ENCODE measurements at places on chromosomes 2 and 18.

GRCh38 chr18:10242936-10243680 is 211.3 kb upstream of the APCDD1 start:
- no peak for DNase-seq

GRCh38 chr2:134370655-134371445 is 117.0 kb downstream of the MGAT5 start:
- DNase-seq = no peak

DNA sequence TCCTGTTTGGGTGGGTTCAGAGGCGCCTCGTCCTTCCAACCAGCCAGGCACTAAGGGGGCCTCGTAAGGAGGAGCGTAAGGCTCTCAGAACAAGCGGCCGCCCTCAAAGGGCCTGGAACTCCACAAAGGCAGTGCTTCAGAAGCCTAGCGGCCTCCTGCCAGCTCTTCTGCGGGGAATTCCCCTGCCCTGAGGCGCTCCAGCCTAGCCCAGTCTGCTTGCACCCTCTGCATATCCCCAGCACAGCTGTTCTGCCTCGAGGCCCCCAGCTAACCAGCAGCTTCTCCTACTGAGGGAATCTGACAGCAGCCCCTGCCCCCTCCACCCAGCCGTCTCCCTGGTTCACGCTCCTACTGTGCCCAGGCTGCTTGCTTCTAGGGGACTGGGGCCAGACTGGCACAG is 265.9 kb downstream of the TFCP2L1 start:
- no peak for DNase-seq

- no peak for DNase-seq
Measured at GRCh38 chr18:7757175-7757574, 190.1 kb downstream of the PTPRM start.

DNA sequence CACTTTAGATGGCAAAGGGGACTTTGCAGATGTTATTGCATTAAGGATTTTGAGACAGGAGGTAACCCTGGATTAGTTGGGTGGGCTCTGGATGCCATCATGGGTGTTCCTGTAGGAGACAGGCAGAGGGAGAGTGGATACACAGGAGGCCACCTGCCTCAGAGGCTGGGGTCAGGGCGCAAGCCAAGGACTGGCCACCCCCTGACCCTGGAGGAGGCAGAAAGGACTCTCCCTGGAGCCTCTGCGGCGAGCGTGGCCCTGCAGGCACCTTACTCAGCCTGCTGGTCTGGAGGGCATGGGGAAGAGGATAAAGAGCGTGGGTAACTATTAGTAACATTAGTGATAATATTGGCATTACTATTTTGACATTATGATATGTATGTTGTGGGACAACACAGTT is 21.6 kb upstream of the OTOS start:
- no peak for DNase-seq

DNA sequence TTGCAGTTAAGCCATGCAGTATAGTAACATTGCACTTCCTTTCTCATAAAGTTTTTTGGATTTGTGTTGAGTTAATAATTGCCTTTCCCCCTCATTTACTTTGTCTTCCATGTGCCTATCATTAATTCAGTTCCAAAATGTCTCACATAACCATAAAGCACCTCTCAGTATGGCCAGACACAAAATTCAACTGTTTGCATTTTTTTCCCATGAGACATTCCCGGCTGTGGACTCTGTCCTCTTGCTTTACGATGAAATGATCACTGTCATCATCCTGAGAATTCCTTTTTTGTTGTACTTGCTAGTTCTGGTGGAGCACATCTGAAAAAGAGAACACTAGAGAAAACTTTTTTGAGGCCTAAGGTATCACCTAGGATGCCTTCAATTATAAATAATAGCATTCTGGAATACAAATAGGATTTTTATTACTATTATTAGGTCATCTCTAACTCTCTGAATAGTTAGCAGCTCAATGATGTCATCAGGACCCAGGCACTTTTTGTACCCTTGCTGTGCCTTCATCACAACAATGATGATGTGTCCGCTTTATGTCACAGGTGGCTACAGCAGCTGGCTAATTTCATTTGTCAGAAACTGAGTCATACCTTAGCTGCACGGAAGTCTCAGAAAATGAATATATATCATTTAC is 8.5 kb upstream of the ATP8B1 start:
- DNase-seq = no peak

DNA sequence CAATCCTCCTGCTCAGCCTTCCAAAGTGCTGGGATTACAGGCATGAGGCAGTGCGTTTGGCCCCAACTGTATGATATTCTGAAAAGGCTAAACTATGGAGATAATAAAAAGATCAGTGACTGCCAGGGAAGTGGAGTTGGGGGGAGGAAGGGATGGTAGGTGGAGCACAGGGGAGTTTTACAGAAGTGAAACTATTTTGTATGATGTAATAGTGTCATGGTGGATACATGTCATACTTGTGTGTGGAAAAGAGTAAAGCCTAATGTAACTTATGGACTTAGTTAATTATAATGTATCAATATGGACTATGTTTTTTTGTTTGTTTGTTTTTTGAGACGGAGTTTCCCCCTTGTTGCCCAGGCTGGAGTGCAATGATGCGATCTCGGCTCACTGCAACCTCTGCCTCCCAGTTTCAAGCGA is 2.9 kb upstream of the GGCX start:
- no peak for DNase-seq

DNA sequence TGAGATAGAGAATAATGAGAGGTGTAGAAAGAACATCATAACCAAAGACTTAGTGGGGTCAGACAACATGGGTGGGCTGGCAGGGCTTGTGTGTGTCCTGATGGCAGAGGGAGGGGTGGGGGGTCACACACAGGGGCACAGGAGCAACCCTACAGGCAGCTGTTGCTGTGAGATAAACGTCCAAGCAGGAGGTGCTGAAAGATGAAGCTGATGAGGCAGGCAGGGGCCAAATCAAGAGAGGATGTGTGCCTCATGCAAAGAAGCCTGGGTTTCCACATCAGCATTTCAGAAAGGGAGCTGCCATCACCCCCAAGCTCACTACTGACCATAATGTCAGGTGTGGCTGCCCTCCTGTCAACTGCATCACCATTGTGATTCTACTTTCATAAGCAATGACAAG is 16.0 kb upstream of the SKA1 start:
- no peak for DNase-seq

DNA sequence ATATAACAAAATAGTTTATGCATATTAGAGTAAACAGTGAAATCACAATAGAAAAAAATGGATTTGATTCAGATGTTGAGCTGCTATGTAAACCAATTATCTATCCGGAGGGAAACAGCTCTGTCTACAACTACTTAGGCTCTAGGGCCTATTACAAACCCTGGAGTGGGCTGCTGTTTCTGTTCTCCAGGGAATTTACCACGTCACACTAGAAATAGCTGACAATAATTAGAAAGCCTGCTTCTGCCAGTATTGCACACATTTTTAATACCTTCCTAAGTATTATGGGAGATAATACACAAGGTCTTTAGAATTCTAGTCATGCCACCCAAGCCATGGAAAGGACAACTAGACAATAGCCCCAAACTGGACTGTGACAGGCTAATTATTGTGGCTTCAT is 411.1 kb downstream of the FIGN start:
- no peak for DNase-seq

- DNase-seq = no peak
Measured at GRCh38 chr2:235416858-235417499, 76.9 kb upstream of the AGAP1 start.

DNA sequence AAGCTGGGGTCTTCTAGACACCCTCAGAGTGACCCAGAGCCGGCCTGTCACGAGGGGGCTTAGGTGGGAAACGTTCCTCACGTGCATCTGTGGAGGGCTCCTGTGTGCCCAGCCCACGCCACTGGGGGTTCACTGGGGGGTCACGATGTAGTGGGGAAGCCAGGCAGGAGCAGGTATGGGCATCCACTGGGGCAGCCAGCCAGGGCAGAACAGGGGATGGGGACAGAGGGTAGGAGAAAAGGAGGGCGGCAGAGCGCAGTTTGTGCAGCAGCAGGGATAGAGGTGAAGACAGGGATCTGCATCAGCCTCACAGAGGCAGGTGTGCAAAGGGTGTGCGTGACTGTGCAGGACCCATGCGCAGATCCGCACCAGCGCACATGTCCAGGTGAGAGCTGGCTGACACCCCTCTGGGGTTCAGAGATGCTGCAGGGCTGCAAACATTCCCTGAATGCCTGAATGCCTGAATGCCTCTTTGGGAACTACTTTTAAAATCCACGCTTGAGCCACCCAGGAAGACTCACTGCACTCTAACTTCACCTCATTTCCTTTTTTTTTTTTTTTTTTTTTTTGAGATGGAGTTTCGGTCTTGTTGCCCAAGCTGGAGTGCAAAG is 10.0 kb downstream of the PNKD start:
- DNase-seq = no peak

GRCh38 chr2:196318517-196319377 is 147.4 kb upstream of the STK17B start:
- DNase-seq = no peak

- no peak for DNase-seq
Measured at GRCh38 chr2:15263976-15264685, 297.0 kb downstream of the NBAS start.

DNA sequence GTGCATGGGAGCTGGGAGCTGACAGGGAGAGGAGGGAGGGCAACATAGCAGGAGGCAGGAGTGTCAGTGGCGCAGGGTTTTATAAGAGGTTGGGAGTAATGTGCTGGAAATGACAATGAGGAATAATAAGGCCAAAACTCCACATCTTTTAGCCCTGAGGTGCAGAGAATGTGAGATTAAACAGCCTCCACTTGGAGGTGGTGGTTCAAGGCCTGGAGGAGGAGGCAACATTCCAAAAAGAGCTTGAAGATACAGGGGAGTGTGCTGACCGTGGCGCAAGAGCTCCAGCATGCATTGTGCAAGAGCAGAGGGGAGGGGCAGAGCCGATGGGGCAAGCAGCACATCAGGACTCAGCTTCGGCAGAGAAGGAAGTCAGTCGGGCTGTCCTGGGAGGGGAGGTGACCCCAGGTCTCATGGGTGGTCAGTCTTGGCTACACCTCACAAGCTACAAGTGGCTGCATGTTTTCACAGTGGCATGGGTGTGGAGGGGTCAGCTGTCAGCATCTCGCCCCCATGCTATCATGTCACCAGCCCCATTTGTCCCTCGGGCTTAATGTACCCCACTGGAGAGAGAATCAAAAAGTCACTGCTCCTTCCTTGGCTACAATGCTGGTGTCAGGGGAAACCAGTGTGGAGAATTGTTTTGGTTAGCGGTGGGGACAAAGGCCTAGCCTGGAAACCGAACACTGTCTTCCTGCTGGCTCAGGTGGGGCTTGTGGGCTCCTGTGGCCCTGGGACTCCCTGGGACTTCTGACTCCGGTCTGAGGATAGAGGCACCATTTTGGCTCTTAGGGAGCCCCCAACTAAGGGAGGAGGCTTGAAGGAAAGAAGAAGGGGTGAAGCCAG is 208.0 kb downstream of the ZFP36L2 start:
- no peak for DNase-seq

- no peak for DNase-seq
Measured at GRCh38 chr2:218476676-218477075, 57.8 kb downstream of the VIL1 start.

DNA sequence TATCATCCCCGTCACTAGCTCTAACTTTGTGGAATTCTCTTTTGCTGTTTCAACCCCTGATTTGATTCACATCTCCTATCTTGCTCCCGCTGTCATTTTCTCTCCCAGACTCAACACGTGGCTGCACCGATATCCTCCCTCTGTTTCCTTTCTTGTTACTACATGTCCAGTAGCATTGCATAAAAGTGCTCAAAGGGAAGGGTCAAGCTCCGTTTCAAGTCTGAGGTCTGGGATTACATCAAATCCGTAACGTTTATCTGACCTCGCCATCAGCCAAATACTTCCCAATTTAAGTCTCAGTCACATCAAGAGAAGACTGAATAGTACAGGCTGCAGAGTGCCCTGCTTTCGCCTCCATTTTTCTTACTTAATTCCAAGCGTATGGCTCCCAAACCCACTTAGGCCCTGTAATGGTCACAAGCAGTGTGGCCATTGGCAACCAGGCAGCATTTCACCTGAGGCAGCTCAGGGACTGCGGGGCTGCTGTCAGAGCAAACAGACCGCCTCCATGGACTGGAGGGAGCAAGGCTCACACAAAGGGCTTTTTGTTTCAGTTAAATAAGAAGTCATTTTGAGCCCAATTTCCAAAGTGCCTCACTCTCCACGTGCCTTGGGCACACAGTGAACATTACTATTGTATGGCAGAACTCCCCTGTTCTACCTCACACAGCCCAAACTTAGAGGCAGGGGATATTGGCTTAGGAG is 217.8 kb downstream of the BCL11A start:
- DNase-seq = no peak

GRCh38 chr2:212921711-212922110 is 229.7 kb downstream of the IKZF2 start:
- DNase-seq = no peak

DNA sequence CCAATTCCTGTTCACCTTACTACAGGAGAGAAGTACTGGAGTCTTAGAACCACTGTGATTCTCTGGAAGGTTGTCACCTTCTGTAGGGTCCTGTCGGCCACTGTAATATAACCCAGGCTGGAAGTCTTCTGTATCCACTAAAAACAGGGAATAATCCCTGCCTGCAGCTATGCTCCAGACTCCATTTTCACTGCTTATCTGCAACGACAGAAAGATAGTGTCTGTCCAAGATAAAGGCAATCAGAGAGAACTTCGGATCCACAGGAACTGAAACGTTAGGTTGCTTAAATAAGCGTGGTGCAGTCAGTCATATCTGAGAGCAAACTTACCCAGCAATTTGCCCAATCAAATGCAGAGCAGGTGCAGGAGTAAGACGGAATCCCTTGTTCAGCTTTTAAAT is 34.2 kb downstream of the ALS2 start:
- DNase-seq = no peak

GRCh38 chr2:145066151-145066661 is 546.3 kb upstream of the ZEB2 start:
- DNase-seq = no peak

GRCh38 chr2:188404341-188405004 is 112.8 kb downstream of the GULP1 start:
- DNase-seq = no peak

DNA sequence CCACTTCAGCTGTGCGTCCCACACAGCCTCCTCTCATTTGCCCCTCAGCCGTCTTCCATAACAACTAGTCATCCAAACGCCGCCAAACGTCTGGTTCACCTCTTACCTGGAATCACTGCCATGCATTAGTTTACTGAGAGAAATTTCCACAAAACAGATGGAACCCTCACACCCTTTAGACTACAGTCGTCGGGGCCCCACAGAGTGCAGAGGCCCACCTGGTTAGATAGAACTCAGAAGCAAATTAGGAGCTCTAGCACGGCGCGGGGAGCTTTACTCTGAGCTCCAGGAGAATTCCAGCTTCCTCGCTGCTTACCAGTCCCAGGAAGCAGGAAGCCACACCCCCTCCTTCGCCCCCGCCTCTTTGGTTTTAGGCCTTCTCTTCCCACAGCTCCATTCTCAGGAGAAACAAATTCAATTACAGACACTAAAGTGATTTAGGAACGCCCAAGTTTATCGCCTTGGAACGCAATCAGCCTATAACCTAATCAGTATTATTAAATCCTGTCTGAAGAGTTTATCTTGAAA is 9.4 kb downstream of the RNU2-63P start:
- DNase-seq = no peak

DNA sequence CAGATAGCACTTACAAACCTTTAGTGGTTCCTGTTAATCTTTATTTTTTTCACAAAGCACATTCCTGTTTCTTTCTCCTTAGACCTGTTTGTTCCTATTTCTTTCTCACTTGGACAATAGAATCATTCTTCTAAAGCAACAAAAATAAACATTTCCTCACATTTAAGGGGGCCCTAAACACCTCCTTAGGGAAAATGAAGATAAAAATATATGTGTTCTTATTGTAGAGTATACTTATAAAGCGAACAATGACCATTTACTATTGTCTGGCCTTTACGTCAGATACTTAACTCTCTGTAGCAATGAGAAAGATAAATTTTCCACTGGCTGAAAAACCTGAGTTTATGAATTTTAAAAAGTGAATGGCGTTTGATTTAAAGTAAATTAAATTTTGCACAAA is 234.6 kb downstream of the TCF4 start:
- no peak for DNase-seq

Data from CD4-positive, alpha-beta T cell (primary cell).